ENCODE measurements at places on chromosomes 6 and 20. TPM values are rescaled to one million over a fixed set of nuclear protein-coding genes. Genes with fewer than 3 reads are reported as not detected.

DNA sequence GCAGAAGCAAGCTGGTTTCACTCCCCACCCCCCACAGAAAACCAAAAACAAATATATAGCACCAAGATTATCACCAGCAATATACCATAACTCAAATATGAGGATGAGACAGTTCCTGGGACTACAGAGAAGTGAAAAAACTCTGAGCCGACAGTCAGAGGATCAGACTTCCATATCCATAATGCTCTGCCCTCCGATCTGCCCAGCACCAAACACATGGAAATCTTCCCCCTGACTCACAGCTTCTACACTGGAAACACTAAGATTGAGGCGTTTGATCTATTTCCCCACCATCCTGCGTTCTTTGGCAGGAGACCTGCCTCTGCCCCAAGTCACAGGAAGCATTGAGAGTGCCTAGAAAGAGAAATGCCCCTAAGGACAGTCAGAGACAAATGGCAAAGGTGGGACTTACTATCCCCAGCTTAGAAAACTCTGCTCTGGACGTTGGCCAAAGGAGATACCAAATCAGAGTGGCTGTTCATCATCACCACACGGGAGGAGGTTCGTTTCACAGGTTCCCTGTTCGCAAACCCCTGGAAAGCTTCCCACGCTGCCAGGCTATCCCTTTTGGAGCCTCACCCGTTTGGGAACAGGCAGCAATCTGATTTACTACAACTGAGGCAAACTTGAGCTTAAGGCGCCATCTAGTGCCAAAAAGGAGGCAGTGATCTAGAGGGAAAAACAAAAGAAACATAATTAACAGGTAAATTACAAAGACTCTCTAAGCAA is 48.7 kb upstream of the SRSF6 start:
- peak; percentile 7 for DNase-seq

- no peak for DNase-seq
These were observed 99.1 kb downstream of the FOXC1 start for GRCh38 chr6:1708820-1709219.

EXOC2 gene
- total RNA-seq = 22.1 TPM

GRCh38 chr6:17863901-17864754 is 123.3 kb downstream of the KIF13A start:
- no peak for DNase-seq

DNA sequence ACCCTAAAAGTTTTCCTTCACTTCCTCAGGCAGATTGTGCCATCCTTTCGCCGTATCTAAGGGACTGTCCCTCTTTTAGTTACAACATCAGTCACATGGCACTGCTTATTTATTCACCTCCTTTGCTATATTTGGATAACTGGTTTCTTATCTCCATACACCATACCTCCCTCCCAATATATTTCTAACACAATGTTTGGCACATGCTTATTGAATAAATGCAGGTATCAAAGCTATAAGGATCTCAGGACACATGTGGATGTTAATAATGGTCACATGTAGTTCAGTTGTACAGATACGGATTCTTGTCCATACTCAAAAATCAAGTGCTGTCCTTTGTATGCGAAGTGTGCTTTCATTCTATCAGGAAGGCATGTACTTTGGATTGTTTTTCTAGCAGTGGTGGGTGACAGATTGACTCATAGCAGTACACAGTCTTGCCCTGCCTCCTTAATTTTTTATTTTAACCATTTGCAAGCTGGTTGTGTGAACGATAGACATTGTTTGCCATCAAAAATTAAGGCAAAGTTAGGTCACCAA is 407.1 kb upstream of the RUNX2 start:
- no peak for DNase-seq

- no peak for DNase-seq
These were observed 249.0 kb downstream of the UTRN start for GRCh38 chr6:144534180-144534579.
